Aorta (tissue), 5 donors: ENCODE measurements at places on chromosomes 11 and 22. TPM values are rescaled to one million over a fixed set of nuclear protein-coding genes. Genes with fewer than 3 reads are reported as not detected.

The APOL5 gene
- total RNA-seq, result not detected

The PKDREJ gene
- 0.15 TPM for total RNA-seq

The ZBTB16 gene
- total RNA-seq, result 54.5 TPM

The RAC2 gene
- total RNA-seq, result 19.8 TPM

- DNase-seq, result no peak
Observed at GRCh38 chr22:22110548-22111266, 128.1 kb upstream of the TOP3B start.

DNA sequence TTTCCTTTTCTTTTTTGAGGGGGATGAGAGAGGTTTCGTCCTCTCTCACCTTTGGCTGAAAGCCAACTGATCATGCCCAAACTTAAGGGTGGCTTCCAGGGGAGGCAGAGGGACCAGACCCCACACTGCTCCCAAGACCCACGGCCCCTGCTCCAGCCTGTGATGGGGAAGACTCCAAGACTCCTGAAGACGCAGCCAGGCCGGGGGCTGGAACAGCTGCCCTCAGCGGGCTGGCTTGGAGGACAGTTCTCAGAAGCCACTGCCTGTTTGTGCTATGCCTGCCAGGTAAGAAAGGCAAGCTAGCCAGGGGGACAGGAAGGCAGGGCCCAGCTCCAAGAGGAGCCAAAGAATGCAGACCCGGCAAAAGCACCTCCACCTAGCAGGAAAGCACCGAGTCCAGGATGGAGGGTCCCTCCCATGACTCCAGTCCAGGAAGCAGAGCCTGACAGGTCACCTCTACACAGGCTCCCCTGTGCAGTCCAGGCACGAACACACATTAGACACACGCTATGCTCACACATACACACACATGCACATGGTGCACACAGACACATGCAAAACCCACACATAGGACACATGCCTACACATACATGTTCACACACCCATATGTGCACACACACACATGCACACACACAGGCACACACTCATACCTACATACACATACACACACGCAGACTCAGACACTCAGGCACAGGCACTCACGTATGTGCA is 31.3 kb downstream of the GNB1L start:
- DNase-seq, result no peak

- DNase-seq, result no peak
Observed at GRCh38 chr11:128888034-128888985, 2.8 kb upstream of the KCNJ5 start.

GRCh38 chr22:33385611-33386010 is 327.4 kb upstream of the SYN3 start:
- DNase-seq, result no peak

GRCh38 chr22:32994898-32995297 is 63.3 kb downstream of the SYN3 start:
- no peak for DNase-seq

DNA sequence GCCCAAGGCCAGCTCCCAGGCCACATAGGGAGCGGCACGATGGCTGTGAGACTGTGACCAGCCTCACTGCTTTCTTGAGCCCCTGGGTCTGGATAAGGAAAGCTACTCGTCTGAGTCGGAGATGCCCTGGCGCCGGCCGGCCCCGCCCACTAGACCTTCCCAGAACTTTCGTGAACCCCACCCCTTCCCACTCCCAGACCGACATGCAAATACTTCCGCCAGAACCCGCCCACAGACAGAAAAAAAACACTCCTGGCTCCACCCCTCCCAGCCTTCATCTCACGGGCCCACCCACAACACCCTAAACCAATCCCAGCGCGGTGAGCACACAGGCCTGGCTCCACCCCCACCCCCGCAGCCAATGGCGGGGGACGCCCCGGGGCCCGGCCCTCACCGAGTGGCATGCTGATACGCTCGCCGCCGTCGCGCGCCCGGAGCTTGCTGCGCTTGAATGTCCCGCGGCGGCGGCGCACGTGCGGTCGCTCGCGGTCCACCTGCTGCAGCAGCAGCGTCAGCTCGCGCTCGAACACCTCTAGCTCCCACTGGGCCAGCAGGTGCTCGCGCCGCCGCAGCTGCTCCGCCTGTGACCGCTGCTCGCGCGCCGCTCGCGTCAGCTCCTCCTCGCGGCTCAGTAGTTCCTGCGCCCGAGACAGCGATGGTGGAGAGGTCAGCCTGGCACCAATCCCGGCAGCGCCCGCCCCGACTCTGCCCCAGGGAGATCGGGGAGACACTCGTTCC is 7.0 kb downstream of the MAP3K11 start:
- peak; percentile 93 for DNase-seq

DNA sequence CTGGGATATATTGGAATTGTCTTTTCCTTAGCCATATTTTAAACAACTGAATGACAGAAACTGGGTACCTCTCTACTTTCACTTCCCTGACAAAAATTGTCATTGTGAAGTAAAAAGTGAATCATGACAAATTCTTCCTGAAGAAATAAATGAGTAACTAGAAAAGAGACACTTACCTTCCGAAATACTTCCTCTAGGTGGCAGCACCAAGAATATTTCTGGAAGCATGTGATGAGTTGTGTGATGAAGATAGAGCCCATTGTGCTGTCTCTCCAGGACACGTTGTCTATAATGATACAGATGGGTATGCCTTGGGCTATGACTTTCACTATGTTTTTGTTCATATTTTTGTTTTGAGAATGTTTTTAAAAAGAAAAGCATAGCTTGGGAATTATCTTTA is 21.5 kb downstream of the CASP4 start:
- no peak for DNase-seq

DNA sequence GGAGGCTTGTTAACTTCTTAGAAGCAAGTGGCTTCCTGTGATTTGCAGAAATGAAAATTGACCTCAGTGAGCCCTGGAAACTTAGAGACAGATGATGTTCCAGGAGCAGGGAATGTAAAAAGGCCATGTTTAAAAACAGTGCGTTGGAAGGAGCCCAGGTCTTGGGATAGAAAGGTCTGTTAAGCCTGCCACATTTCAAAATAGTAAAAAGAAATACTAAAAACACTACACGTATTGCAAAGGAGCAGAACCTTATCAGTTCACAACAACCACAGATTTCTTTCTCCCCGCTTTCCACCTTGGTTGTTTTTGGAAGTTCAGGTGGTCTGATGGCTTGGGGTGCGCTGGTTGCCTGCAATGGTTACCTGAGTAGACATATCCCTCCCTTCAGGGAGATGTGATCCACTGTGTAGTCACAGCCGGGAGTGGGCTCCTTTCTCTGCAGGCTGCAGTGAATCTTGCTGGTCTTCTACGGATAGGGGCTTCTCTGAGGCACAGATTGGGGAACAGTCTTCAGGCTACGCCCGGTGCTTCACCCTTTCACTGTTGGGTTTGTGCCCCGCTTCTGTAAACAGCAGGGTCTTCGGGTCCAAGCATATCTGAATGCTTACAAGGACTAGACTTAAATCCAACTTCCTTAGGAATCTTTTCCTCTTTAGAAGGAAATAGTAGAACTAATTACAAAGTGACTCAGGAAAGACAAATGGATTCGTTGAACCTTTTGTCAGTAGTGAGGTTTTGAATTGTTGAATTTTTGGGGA is 1.9 kb downstream of the TEAD1 start:
- no peak for DNase-seq

GRCh38 chr11:58628446-58628845 is 6.0 kb downstream of the CNTF start:
- no peak for DNase-seq
